Neural progenitor cell (in vitro differentiated cells): ENCODE measurements at places on chromosomes 1 and 21. TPM values are rescaled to one million over a fixed set of nuclear protein-coding genes. Genes with fewer than 3 reads are reported as not detected.
A peak's percentile ranks its signal among the peaks of the same experiment; 100 is the strongest.

GRCh38 chr21:45421071-45421845, 16.3 kb downstream of the COL18A1 start:
- no peak for DNase-seq
- no peak overlapping the region for H3K4me3 ChIP-seq
- H3K27me3 ChIP-seq, result no peaks in the 10 kb centered on the region
- no peak overlapping the region for H3K27ac ChIP-seq

DNA sequence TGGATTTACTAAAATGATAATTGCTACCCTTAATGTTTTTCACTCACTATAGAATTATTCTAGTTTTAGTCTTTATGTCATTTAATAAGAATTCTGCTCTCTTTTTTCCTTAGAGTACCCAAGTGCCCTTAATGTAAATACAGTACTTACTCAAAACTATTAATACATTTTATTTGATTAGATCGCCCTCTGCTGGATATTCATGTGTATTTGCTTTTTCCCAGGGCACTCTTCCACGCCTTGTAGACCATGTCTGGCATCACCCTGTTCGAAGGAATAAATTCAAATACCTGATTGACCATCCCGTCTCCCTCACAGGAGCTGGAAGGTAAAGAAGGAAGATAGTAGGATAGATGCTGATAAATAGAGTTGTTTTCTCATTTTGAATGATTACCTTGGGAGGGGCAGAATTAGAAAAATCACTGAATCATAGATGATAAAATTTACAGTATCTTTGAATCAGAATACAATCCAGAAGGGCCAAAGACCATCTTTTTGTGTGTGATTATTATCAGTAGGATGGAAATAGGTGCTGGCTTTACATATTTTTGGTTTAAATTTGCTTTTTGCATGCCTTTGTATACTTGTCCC, 4.1 kb downstream of the AXDND1 start:
- no peaks in the 10 kb centered on the region for H3K36me3 ChIP-seq
- H3K4me3 ChIP-seq, result no peak overlapping the region
- no peaks in the 10 kb centered on the region for H3K27me3 ChIP-seq
- no peaks in the 10 kb centered on the region for H3K4me1 ChIP-seq
- H3K27ac ChIP-seq, result no peak overlapping the region
- DNase-seq, result peak; percentile 75

- DNase-seq, result peak; percentile 63
- peaks cover 30% of the 10 kb centered on the region for H3K27me3 ChIP-seq
- H3K4me1 ChIP-seq, result peaks cover 21% of the 10 kb centered on the region
- no peak overlapping the region for H3K4me3 ChIP-seq
- no peaks in the 10 kb centered on the region for H3K36me3 ChIP-seq
These were observed 106.2 kb downstream of the UCK2 start for GRCh38 chr1:165933446-165934170.

- no peak overlapping the region for H3K27ac ChIP-seq
- no peaks in the 10 kb centered on the region for H3K4me1 ChIP-seq
- H3K4me3 ChIP-seq, result no peak overlapping the region
- H3K36me3 ChIP-seq, result no peaks in the 10 kb centered on the region
- no peak for DNase-seq
These were observed 22.9 kb upstream of the GFI1 start for GRCh38 chr1:92509619-92510018.

- H3K4me1 ChIP-seq, result no peaks in the 10 kb centered on the region
- no peaks in the 10 kb centered on the region for H3K27me3 ChIP-seq
- no peak overlapping the region for H3K4me3 ChIP-seq
- no peaks in the 10 kb centered on the region for H3K36me3 ChIP-seq
- DNase-seq, result no peak
These were observed 257.4 kb downstream of the MATN1 start for GRCh38 chr1:30466026-30466425.

GRCh38 chr1:63569068-63569467, 24.1 kb upstream of the PGM1 start:
- H3K36me3 ChIP-seq, result no peaks in the 10 kb centered on the region
- H3K27me3 ChIP-seq, result no peaks in the 10 kb centered on the region
- no peak for DNase-seq
- H3K27ac ChIP-seq, result no peak overlapping the region

DNA sequence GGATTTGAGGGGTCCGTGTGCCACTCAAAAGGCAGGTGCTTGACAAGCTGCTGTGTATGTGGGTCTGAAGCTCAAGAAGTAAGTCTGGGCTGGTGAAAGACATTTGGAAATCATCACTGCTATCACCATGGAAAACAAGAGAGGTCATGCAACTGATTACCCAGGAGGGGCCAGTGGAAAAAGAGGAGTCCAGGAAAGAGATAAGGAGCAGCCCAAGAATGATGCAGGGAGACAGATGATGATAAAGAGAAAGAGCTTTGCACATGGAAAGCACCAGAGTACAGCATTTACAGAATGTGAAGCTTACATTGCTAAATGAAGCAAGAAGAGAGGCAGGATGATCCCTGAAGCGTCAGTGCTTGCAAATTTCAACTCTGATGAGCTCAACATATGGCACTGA, 203.2 kb downstream of the SETD4 start:
- H3K27ac ChIP-seq, result no peak overlapping the region
- no peaks in the 10 kb centered on the region for H3K36me3 ChIP-seq
- no peaks in the 10 kb centered on the region for H3K4me1 ChIP-seq
- DNase-seq, result no peak
- H3K27me3 ChIP-seq, result no peaks in the 10 kb centered on the region

- no peaks in the 10 kb centered on the region for H3K36me3 ChIP-seq
- no peak for DNase-seq
- no peaks in the 10 kb centered on the region for H3K4me1 ChIP-seq
- no peak overlapping the region for H3K27ac ChIP-seq
- H3K4me3 ChIP-seq, result no peak overlapping the region
These were observed 2.9 kb downstream of the OR10J5 start for GRCh38 chr1:159532922-159533321.

DNA sequence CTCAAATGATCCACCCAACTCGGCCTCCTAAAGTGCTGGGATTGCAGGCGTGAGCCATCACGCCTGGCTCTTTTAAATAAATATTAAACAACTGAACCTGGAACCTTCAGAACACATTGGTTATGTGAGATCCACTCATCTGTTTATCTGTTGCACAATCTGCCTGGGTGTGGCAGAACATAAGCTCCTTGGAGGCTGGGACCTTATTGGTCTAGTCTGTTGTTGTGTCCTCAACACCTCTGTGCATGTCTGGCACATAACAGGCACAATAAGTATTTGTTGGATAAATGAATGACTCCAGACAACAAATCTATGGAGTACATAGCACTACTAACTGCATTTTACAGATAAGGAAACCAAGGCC, 4.1 kb upstream of the NBL1 start:
- DNase-seq, result no peak
- no peak overlapping the region for H3K4me3 ChIP-seq
- H3K36me3 ChIP-seq, result no peaks in the 10 kb centered on the region
- H3K27me3 ChIP-seq, result peaks cover 45% of the 10 kb centered on the region
- H3K27ac ChIP-seq, result no peak overlapping the region
- H3K4me1 ChIP-seq, result peaks cover 22% of the 10 kb centered on the region

- DNase-seq, result no peak
- peaks cover 4% of the 10 kb centered on the region for H3K36me3 ChIP-seq
- no peak overlapping the region for H3K27ac ChIP-seq
- no peaks in the 10 kb centered on the region for H3K27me3 ChIP-seq
- no peaks in the 10 kb centered on the region for H3K4me1 ChIP-seq
- H3K4me3 ChIP-seq, result no peak overlapping the region
These were observed 33.8 kb downstream of the NECAP2 start for GRCh38 chr1:16474166-16474800.

RIIAD1 gene
- total RNA-seq, result not detected in 2 replicates

FCRL6 gene
- total RNA-seq, result not detected in 2 replicates
